AG04450 (cell line): ENCODE measurements at places on chromosomes 3 and 15. TPM values are rescaled to one million over a fixed set of nuclear protein-coding genes. Genes with fewer than 3 reads are reported as not detected.

Gene MLH1
- polyA plus RNA-seq: 30.9 and 38.2 TPM in 2 replicates

Gene SI
- polyA plus RNA-seq: not detected in 2 replicates

Gene GABRG3
- not detected in 2 replicates for polyA plus RNA-seq

Gene SLCO2A1
- polyA plus RNA-seq: 1.6 and 1.7 TPM in 2 replicates

Gene PPM1L
- polyA plus RNA-seq: 0.26 and 0.33 TPM in 2 replicates

Gene RASA2
- polyA plus RNA-seq: 7.7 and 11.6 TPM in 2 replicates

- DNase-seq: no peak
Measured at GRCh38 chr3:100245136-100245535, 15.7 kb upstream of the TBC1D23 start.

DNA sequence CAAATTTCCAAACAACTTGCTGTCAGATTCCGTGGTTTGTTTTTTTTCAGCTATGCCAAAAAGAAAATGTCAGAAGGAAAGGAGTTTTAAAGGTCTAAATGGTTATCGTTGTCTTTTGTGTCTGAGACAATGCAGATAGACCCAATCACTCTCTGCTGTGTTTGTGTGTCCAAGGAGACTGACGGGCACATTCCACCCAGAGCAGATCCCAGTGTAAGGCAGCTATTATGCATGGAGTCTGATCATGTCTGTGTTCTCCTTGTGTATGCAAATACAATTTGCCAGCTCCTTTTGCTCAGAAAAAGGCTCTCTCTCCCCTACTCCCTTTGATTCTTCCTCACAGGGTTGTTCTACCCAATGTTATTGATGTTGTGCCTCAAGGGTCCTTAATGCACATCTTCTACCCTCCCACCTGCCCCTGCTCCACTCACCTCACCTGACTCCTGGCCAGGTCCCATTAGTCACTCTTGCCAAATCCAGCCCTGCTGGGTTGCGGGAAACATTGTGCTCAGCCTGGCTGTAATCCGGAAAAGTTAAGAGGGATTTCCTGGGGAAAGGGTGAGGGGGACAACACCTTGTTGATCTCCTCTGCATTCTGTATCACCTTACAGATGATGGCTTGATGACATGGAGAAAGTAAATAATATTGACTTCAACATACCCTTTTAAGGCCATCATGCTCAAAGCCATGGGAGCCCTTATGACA lies 61.0 kb downstream of the OTOL1 start:
- DNase-seq: no peak

- DNase-seq: no peak
Measured at GRCh38 chr3:176927706-176928581, 269.3 kb downstream of the TBL1XR1 start.

DNA sequence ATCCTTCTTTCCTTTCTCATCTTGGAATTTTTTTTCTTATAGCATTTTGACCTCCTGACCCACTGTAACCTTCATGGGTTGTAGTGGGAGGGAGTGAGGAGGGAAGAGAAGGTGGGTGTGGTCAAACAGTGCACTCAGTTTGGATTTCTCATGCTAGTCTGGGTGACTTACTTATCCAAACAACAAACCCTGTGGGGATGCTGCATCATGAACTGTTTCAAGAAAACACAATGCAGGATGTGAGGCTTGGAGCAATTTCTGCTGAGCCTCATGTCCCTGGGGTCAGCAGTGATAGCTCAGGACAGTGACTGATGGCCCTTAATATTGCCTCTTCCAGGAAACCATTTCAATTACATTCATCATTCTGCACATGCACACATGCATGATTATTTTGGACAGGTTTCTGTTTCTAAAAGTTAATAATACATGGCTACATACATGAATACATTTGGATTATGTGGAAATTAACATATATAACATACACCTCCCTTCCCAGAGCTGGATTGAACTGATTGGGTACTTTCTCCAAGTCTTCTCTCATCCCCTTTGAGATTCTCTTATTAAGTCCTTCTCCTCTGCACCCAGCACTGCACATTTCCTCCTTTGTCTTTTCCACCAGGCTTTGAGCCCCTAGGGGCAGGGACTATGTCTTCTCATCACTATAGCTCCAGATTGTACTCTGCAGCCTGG lies 61.2 kb downstream of the ADAMTSL3 start:
- DNase-seq: no peak

- DNase-seq: no peak
Measured at GRCh38 chr3:58349792-58350626, 17.3 kb downstream of the PXK start.

- no peak for DNase-seq
Measured at GRCh38 chr15:68114356-68114755, 60.2 kb downstream of the PIAS1 start.

DNA sequence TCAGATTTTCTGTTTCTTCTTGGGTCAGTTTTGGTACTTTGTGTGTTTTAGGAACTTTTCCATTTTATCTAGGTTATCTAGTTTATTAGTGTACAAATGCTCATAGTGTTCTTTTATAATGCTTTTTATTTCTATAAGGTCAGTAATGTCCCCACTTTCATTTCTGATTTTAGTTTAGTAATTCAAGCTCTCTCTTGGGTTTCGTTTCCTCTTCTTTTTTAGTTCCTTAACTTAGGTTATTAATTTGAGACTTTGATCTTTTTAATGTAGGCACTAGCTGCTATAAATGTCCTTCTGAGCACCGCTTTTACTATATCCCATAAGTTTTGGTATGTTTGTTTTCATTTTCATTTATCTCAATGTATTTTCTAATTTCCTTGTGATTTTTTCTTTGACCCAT lies 27.0 kb upstream of the CD200R1L start:
- DNase-seq: no peak

GRCh38 chr3:49942651-49943050 lies 2.7 kb downstream of the RBM6 start:
- no peak for DNase-seq

- DNase-seq: no peak
Measured at GRCh38 chr3:115552007-115552406, 71.3 kb upstream of the GAP43 start.

DNA sequence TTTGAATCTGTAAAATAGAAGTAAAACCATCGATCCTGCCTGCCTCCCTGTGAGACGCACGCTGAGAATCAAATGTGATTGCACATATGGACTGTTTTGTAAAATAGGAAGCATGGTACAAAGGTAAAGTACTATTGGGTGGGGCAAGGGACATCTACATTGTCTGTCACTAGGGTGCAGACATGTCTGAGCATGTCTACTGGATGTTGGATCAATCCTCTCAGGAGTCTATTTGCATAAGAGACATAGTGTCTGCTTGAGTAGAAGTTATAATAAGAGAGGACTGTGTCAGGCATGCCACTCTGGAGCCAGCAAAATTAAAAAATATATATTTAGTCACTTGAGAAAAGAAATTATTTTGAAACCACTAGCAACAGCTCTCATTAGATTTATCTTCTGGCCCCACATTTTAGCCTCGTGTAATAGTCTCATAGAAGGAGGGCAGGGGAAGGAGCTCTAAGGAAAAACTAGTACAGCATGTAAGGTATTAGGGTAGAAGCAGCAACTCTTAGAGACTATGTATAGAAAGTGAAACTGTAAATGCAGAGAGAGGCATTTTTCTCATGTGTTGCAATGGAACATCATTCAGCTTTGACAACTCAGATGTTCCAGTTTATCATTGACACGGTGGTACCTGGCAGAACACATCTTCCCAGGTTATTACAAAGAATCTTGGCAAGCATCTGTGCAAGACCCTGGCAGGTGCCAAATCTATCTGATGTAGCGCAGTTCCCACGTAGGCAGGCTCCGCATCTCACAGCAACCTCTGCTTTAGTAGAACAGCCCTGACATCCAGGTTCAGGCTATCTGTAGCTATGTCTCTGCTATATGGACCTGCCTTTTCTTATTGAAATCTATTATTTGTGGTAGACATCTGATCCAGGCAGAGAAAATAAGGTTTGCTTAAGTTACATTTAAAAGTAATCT lies 85.2 kb upstream of the CHL1 start:
- DNase-seq: no peak

DNA sequence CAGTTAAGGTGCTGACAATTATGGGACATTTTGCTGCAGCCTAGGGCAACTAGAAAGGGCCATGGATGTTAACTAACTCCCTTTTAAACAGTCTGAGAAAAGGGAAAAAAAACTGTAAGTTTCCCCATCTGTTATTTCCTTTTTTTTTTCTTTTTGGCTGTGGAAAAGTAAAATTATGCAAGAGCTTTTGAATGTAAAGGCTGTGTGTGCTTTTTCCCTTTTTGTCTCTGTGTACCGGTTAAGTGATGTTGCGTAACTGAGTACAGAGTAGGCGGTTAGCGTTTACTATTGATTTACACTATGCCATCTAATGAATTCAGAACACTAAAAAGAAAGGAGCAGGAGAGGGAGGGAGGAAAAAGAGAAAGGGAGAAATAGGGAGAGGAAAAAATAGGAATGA lies 403.6 kb downstream of the TIGIT start:
- DNase-seq: no peak

DNA sequence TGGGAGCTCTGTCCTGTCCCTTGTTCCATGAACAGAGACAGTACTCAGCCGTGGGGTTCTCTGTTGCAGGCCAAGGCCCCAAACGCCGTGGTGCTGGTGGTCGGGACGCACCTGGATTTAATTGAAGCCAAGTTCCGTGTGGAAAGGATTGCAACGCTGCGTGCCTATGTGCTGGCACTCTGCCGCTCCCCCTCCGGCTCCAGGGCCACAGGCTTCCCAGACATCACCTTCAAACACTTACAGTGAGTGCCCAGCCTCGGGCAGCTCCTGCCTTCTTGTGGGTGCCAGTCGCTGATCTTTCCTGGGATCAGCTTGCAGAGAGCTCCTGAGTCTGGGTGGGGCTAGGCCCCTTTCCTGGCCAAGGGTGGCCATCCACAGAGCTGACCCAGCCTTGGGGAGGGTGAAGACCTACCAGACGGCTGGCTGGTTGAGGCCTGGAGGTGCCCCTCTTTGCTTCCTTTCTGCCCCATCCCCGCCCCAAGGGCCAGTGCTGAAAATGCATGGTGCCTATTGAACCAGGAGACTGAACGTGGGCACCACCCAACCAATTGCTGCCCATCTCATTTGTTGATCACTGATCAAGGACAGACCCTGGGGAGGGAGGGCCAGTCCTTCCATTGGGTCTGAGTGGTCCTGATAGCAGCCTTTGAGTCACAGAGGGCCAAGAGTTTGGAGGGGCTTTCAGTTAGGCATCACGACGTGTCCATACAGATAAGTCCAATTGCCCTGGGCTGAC lies 106.9 kb downstream of the LRRK1 start:
- DNase-seq: no peak

GRCh38 chr3:21839176-21839575 lies 88.2 kb upstream of the ZNF385D start:
- no peak for DNase-seq
